ENCODE measurements at places on chromosomes 3 and 15.

DNA sequence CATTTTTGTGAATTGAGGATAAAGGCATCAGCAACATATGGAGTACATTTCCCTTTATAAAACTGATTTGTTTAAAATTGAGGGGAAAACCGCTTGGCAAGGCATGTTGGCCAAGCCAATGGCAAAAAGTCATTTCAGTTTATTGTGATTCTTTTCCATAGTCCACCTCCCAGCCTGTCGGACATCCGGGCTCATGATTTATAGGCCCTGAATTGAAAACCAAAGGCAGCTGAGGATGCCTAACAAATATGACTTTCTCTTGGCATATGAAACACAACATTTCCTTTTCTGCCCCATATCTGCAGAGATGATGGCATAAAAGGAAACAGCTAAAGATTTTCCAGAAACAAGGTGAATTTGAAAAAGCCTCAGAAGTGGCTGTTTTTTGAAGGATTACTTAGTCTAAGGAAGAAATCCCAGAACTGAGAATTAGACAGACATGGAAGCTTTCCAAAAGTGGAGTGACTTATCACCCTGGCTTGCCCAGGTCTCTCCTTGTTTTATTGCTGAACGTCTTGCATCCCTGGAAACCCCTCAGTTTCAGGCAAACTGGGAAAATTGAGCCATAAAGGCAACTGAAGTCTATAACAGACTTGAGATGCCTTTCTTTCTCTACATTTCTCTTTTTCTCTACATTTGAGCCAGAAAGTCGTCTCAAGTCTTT lies 74.0 kb downstream of the COL8A1 start:
- DNase-seq: no peak

DNA sequence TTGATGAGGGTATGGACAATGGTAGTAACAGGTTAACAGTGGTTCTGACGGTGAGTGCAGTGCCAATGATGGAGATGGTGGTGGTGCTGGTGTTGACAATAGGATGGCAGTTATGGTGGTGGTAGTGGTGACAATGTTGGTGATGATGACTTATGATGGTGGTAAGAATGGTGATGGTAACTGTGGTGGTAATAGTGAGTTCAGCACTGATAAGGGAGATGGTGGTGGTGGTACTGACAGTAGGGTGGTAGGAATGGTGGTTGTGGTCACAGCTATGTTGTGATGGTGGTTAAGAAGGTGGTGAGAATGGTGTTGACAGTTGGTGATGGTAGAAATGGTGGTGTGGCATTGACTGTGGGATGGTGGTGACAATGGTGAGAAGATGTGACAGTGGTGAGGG lies 13.4 kb upstream of the INSYN1 start:
- DNase-seq: no peak

DNA sequence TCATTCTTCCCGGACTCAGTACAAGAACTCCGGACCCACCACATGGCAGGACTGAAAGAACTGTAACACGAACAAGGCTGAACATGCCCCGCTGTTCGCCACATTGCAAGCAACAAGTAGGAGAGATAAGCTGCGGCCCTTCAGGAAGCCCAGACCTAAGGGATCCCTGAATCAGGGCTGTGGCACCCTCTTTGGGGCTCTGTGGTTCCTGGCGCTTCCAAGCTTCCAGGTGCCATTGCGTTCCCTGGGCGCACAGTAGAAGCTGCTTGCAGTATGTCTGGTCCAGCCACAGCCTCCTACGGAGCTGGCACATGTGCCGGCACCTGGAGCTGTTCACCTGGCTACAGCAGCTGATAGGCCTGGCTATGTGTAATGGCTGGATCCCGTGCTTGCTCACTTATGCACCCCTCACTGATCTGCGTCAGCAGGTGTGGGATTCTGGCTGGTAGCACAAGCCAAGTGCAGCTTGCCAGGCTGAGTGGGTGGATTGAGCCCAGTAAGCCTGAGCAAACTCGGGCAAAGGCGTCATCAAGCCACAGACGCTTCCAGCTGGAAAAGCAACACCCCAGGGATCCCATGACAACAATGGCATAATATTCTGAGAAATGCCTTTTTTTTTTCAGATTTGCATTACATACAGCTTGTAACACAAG lies 748.6 kb upstream of the GBE1 start:
- no peak for DNase-seq

DNA sequence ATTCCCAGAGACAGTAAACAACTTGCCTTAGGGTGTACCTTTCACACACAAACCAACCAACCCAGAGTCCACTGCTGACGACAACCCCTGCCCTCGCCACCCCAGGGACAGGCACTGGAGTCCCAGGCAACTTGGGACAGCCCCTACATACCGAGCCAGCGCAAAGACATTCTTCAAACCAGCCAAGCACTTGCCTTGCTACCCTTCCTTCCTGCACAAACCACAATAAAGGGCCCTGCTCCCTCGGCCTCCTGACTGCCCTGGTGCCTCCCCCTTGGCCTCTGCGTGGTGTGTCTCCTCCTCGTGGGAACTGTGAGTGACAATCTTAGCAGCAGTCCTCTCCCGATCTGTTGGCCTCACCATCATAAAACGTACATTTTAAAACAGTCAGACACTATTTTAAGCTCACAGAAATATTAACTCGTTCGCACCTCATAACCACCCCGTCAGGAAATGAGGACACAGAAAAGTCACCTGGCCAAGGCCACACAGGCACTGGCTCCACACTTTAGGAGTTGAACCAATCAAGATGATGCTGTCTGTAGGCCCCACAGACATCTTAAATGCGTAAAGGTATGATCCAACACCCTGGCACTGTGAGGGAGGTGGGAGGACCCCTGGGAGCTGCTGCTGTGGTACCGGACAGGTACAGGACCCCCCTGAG lies 113.8 kb downstream of the ADCY5 start:
- DNase-seq: no peak

DNA sequence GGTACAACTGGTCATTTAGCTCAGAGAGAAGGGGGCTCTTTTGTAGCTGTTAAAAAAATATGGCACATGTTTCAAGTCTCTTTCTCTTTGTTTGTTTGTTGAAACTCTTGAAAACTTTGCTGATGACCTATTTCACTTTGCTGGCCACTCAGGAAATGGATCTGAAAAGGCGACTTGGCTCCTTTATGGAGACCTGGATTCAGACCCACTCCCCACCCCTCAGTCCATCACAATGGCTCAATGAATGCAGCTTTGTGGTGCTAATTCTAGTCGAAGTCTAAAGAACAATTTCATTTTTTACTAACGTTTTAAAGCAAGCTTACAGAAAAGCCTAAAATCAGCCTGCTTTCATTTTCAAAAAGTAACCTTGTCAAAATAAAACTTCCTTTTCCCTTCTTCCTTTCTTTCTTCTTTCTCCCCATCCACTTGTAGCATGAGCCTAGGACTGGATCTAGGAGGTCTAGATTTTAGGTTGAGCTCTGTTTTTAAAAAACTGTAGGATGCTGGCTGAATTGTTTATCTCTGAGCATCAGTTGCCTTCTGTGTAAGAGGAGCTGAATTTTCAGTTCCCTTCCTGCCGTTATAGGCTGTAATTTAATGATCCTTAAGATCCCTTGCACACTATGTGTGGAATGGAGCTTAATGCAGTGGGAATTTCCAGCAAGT lies 165.5 kb upstream of the FEZF2 start:
- no peak for DNase-seq

- no peak for DNase-seq
Observed at GRCh38 chr3:118144919-118145318, 889.7 kb downstream of the IGSF11 start.

- no peak for DNase-seq
Observed at GRCh38 chr15:67799801-67800205, 25.5 kb upstream of the SKOR1 start.

- no peak for DNase-seq
Observed at GRCh38 chr15:68629519-68630210, 50.9 kb downstream of the CORO2B start.

GRCh38 chr3:176554264-176554663 lies 643.0 kb downstream of the TBL1XR1 start:
- no peak for DNase-seq

DNA sequence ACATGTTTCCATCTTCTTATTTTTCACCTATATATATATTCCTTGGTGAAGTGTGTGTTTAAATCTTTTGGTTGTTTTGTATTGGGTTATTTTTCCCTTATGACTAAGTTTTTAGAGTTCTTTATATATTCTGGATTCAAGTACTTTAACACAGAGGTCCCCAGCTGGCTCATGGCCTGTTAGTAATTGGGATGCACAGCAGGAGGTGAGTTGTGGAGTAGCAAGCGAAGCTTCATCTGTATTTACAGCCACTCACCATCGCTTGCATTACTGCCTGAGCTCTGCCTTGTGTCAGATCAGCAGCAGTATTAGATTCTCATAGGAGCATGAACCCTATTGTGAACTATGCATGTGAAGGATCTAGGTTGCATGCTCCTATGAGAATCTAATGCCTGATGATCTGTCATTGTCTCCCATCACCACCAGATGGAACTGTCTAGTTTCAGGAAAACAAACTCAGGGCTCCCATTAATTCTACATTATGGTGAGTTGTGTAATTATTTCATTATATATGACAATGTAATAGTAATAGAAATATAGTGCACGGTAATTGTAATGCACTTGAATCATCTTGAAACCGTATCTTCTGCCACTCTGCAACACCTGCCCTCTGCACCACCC lies 151.6 kb downstream of the RSRC1 start:
- DNase-seq: no peak

DNA sequence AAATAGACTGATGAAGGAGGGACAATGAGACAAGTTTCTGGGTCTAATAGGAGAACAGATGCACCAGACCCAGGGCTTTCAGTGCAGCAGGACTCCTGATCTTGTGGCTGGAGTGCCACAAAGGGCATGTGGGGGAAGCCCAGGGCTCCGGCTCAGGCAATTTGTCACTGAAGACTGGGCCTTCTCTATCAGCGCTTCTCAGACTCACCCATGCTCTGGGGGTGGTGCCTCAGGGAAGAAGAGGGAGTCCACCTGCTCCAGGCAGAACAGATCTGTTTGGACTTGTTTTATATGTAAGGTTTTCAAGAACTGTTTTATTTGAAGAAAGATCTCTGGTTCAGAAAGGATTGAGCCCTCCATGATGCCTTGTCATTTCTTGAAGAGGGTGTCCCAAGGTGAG lies 112.4 kb upstream of the TLE3 start:
- no peak for DNase-seq

GRCh38 chr3:55439657-55440056 lies 47.4 kb downstream of the WNT5A start:
- DNase-seq: no peak

DNA sequence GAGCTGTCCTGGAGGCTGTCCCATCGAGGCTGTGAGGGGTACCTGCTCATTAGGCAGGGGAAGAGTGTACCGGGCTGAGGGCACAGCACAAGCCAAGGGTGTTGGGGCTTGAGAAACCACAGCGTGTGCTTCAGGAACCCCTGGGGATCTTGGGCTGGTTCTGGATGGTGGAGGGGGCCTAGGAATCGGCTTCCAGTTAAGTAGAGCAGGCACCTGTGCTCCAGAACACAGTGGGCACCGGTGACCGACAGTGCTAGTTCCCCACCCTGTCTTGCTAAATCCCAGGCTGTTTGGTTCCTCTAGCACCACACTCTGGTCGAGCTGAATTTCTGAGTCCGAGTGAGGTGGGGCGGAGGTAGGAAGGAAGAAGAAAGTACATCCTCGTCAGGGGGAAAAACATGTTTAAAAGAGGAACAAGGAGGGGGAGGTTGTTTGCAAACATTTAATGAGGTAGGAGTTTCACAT lies 29.1 kb downstream of the SLC6A6 start:
- DNase-seq: no peak

DNA sequence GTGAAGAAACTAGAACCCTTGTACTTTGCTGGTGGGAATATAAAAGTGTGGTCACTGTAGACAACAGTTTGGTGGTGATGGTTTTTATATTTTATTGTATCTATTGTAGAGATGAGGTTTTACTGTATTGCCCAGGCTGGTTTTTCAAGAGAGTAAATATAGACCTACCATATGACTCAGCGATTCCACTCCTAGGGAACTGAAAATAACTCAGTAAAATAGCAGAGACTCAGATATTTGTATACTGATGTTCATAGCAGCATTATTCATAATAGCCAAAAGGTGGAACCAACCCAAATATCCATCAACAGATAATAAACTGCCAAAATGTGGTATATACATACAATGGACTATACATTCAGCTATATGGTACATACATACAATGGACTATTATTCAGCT lies 68.8 kb upstream of the IL12A start:
- DNase-seq: no peak

DNA sequence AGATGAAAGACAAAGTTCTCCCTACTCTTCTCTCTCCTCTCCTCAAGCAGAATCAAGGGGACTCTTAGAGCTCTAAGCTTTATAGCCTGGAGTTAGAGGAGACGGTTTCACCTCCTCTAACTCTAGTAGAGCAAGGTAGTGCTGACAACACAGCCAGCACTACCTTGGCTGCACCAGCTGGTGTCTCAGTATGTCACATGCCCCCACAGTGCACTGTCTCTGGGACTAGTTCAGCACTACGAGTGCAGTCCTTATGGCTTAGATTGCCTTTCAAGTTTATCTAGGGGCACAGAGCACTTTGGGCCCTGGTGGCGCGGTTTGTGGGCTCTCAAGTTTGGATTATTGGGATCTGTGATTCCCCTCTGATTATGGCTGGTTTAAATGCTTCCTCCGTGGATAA lies 614.1 kb upstream of the NECTIN3 start:
- DNase-seq: no peak

GRCh38 chr3:152309031-152309430 lies 40.3 kb downstream of the MBNL1 start:
- DNase-seq: no peak

DNA sequence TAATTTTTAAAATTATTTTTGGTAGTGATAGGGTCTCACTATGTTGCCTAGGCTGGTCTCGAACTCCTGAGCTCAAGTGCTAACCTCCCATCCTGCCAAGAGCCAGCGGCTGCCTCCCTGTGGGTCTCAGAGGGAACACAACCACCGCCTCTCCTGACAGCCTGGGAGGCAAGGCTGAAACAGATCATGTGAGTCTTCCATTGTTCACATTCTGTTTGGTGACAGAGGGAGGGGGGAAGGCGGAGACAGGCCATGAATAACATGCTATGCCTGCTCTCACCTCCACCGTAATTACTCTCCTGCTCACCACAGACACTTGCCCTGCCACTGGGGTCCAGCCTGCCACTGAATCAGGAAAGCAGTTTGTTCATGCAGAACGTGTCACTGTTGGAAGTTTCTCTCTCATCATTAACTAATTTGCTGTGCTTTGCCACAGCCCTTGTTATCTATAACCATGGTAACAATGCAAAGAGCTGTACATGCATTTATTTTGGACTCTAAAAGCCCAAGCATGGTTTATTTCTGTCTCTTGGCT lies 78.4 kb upstream of the RASGRF1 start:
- no peak for DNase-seq

- no peak for DNase-seq
Observed at GRCh38 chr15:54500330-54500729, 522.1 kb downstream of the UNC13C start.
